BJ (cell line): ENCODE measurements at places on chromosomes 6 and 20.

- DNase-seq = no peak
These were observed 13.5 kb upstream of the GFOD1 start for GRCh38 chr6:13500915-13501314.

DNA sequence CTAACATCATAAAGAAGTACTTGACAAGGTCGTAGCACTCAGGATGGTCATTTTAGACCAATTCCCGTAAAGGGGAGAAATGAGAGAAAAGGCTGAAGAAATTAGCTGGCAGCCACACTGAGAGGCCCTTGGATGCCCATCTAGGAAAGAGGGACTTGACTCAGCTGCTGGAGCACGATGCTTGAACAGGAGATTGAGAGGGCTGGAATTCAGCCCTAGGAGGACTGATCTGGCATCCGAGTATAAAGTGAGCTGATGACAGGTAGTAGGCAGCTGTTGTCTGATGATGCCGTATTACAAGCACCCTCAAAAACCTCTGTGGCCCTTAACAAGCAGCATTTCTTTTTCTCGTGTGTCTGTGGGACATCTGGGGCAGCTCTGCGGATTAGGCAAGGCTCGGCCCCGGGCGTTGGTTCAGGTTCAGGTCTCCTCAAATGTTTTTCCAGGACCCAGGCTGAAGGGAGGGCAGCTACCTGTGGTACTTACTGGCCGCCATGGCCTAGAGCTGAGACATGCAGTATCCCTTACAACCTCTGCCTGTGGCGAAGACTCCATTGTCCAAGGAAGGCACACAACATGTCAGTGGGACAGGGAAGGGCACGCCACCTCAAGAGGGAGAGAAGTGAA is 219.6 kb upstream of the SNX9 start:
- DNase-seq = no peak

- DNase-seq = no peak
These were observed 97.8 kb downstream of the RAMACL start for GRCh38 chr6:166488701-166489100.

- DNase-seq = no peak
These were observed 114.4 kb downstream of the SLC23A2 start for GRCh38 chr20:4886771-4887527.

GRCh38 chr20:2210646-2211552 is 84.9 kb upstream of the TGM3 start:
- peak; percentile 9 for DNase-seq
